Motor neuron (in vitro differentiated cells): ENCODE measurements at places on chromosomes 16 and 17.

- peak; percentile 10 for ATAC-seq
Observed at GRCh38 chr16:12096157-12096777, 119.7 kb downstream of the SNX29 start.

- ATAC-seq, result peak; percentile 84
Observed at GRCh38 chr17:7204828-7205461, 14.7 kb downstream of the DLG4 start.

- no peak for ATAC-seq
Observed at GRCh38 chr16:47234-47633, 6.2 kb downstream of the POLR3K start.

DNA sequence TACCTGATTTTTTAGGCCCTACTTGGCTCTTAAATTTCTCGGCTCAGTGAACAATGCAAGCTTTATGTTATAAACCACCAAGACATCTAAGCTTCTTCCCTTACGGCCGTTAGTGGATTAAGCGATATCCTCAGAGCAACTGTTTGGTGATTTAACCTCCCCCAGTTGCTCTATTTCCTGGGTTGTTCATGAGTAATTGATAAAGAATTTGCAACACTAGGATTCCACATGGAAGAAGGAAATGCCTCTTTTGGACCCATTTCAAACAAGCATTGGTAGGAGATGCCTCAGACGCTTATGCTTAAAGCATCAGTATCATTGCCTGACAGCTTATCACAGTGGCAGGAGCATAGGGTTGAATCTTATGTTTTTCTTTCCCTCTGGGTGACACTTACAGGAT, 65.3 kb downstream of the RBFOX1 start:
- ATAC-seq, result no peak

DNA sequence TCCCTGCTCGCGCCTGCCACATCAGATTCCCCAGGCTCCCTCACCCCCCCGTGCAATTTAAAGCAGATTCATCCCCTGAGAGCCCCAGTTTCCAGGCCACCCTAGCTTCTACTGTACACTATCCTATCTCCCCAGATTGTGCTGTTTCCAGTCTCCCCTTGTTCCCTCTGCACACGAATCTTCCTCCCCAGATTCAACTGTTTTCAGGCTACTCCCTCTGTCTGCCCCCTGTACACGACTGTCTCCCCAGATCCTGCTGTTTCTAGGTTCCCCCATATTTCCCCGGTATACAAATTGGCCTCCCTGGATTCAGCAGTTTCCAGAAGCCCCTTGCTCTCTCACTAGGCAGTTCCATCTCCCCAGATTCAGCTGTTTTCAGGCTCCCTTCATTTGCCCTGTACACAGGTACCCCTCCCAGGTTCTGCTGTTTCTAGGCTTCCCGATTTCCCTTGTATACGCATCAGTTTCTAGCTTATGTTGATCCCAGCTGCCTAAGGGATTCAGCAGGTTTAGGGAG, 22.9 kb downstream of the COPZ2 start:
- ATAC-seq, result peak; percentile 77

DNA sequence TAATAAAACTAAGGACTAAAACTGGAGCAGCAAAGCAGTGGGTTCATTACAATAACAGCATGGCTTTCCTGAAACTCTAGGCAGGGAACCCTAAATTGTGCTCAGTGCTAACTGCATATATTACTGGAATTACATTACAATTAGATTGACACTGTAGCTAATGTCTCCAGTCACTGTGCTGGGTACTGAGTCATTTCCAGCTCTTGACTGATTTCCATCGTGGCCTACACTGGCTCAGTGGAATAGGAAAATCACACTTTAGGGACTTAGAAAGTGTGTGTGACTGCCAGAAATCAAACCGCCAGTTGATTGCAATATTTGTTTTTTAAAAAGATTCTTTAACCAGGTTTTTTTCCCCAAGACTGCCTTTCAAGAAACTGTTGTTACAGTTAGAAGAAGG, 1447.4 kb upstream of the GOT2 start:
- ATAC-seq, result no peak

DNA sequence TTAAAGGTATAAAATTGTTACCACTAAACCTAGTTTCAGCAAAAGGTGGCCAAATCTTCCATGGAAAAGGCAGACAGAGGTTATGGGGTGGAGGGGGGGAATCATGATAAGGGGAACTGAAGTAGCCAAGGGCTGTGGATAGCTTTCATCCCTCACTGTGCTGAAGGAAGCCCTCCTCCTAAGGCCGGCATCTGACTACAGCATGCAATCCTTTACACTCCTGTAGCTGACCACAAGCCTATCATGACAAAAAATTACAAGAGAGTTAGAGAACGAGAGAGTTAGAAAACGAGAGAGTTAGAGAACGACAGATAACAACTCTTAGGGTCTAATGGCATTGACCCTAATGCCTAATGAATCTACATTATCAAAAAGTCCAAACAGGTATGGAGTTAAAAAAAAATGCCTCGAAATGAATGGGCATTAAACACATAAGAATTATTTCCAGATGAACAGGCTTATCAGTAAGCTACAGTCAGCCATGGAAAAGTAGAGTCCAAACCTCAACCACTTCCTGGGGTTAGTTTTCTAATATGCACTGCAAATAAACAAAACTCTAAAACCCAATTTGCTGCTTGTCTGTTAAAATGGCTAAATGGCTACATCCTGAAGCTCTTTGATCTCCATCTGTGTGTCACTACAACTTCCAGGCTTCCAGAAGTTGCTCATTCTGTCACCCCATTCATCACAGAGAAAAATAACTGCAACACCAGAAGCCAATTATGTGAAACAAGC, 29.7 kb downstream of the DUSP14 start:
- no peak for ATAC-seq

DNA sequence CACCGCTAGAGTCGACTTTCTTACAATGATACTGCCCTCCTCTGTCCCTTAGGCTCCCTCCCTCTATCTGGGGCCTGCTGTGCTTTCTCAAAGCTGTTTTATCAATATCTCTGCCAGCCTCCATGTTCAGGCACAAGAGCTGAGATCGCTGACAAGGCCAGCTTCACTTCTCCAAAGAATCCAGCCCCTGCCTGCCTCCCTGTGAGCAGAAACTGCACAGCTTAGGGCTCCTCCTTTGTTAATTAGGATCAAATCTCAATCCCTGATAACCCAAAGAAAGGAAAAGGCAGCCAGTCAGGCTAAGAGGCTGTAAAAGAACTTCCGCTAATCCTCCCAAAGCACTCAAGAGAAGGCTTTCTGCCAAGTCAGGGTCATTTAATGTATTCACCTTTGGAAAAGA, 616.0 kb upstream of the CDH11 start:
- ATAC-seq, result no peak
